Mammary microvascular endothelial cell (primary cell): ENCODE measurements at places on chromosomes 12 and 14. TPM values are rescaled to one million over a fixed set of nuclear protein-coding genes. Genes with fewer than 3 reads are reported as not detected.

TMEM117 gene
- total RNA-seq, result 2.3 and 2.7 TPM in 2 replicates

DNAJC22 gene
- 0.20 and 0.98 TPM in 2 replicates for total RNA-seq

C12orf60 gene
- total RNA-seq, result 0.74 and 1.1 TPM in 2 replicates

LPAR5 gene
- total RNA-seq, result not detected in 2 replicates

RPGRIP1 gene
- total RNA-seq, result 0.05 TPM in 1 of 2 replicates, not detected in the other

PSMC6 gene
- total RNA-seq, result 90.7 and 93.6 TPM in 2 replicates

LRFN5 gene
- under 0.01 TPM in 1 of 2 replicates, not detected in the other for total RNA-seq

CLEC12A gene
- total RNA-seq, result not detected in 2 replicates

ANP32D gene
- total RNA-seq, result not detected in 2 replicates

RGS6 gene
- total RNA-seq, result not detected in 2 replicates

RABGGTA gene
- 33.1 and 48.0 TPM in 2 replicates for total RNA-seq

PIWIL1 gene
- not detected in 2 replicates for total RNA-seq

SPRYD4 gene
- total RNA-seq, result 2.0 and 2.4 TPM in 2 replicates

MUCL1 gene
- total RNA-seq, result not detected in 2 replicates
